ENCODE measurements at places on chromosomes 5 and 9.

GRCh38 chr5:145465474-145466263, 369.5 kb downstream of the PRELID2 start:
- H3K27me3 ChIP-seq = no peaks in the 10 kb centered on the region
- H3K4me3 ChIP-seq = no peak overlapping the region
- H3K36me3 ChIP-seq = no peaks in the 10 kb centered on the region
- DNase-seq = no peak
- no peak overlapping the region for H3K27ac ChIP-seq

DNA sequence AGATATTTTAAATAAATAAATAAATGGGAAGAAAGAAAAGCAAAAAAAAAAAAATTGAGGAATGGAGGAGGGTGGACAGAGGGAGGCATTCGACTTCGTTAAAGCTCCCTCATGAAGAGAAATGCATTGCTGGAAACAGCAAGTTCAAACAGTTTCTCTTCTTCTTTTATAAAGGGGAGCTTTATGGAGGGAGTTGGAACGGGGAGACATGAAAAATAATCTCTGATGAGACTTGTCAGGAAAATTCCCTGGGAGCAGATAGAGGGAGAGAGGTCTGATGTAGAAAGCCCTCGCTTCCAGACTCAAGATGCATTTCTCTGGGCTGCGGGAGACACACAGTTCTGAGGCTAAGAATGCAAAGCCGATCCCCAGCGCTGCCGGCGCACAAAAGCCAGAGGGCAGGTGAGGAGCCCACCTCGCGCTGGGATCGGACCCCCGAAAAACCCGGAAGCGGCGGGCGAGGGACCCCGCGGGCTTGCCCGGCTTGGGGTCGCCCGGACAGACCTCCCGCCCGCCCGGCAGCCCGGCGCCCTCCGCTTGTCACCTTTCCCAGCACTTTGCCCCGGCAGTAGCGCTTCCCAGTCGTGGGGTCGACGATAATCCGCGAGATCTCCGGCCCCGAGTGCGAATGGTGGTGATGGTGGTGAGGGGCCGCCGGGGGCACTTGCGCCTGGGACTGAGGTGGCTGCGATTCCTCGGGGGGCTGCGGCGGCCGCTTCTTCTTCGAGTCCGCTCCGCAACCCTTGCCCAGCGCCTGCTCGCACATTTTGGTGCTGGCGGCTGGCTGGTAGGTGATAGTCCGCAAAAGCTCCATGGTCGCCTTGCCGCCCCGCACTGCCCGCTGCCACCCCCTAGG, 512 bp downstream of the PLK2 start:
- peaks cover 19% of the 10 kb centered on the region for H3K4me1 ChIP-seq
- no peak overlapping the region for H3K27ac ChIP-seq
- H3K4me3 ChIP-seq = peak overlapping the region; percentile 70
- H3K27me3 ChIP-seq = peaks cover 34% of the 10 kb centered on the region
- DNase-seq = no peak

DNA sequence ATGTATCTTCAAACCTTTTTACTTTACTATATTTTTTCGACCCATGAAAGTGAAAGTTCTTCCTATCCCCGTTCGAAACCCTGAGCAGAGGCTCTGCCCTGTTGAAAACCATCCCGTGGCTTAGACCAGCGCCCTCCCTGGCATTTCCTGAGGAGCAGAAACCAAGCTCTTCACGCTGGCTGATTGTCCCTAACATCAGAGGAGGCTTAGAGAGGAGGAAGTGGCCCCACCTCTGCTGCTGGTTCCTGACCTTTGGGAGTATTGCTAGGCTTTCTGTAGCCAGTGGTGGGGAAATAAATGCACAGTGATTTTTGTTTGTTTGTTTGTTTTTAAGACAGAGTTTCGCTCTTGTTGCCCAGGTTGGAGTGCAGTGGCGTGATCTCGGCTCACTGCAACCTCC, 4.2 kb upstream of the PTGES start:
- peaks cover 24% of the 10 kb centered on the region for H3K27me3 ChIP-seq
- H3K4me1 ChIP-seq = peaks cover 11% of the 10 kb centered on the region
- no peak for DNase-seq
- no peaks in the 10 kb centered on the region for H3K36me3 ChIP-seq
- H3K4me3 ChIP-seq = no peak overlapping the region

DNA sequence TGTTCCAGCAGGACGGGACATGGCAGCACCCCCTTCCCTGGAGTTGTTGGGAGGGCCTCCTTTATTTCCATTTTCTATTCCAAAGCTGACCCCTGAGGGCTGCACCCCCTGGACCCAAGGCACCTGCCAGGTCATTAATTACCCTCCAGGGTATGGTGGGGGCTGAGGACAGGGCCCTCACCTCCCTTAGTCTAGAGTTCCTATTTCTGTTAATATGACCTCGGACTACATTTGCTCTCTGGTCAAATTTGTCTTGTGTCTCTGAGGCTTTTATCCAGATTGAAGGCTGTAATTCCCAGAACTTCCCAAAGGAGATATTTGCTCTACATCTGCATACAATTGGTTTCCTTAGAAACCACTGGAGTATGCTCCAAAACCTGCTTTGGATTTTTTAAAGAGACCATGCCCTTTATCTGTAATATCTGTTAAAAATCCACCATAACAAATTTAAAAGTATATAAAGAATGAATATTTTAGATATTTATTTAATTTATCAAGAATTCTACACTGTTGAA, 16.8 kb downstream of the PHF2 start:
- peak; percentile 34 for DNase-seq
- H3K27me3 ChIP-seq = no peaks in the 10 kb centered on the region
- H3K36me3 ChIP-seq = no peaks in the 10 kb centered on the region
- H3K4me1 ChIP-seq = peaks cover 8% of the 10 kb centered on the region
- H3K27ac ChIP-seq = no peak overlapping the region
- H3K4me3 ChIP-seq = no peak overlapping the region

- H3K4me3 ChIP-seq = no peak overlapping the region
- no peak overlapping the region for H3K27ac ChIP-seq
- no peak for DNase-seq
- no peaks in the 10 kb centered on the region for H3K4me1 ChIP-seq
- no peaks in the 10 kb centered on the region for H3K36me3 ChIP-seq
Measured at GRCh38 chr5:107090506-107090905, 580.2 kb downstream of the EFNA5 start.

DNA sequence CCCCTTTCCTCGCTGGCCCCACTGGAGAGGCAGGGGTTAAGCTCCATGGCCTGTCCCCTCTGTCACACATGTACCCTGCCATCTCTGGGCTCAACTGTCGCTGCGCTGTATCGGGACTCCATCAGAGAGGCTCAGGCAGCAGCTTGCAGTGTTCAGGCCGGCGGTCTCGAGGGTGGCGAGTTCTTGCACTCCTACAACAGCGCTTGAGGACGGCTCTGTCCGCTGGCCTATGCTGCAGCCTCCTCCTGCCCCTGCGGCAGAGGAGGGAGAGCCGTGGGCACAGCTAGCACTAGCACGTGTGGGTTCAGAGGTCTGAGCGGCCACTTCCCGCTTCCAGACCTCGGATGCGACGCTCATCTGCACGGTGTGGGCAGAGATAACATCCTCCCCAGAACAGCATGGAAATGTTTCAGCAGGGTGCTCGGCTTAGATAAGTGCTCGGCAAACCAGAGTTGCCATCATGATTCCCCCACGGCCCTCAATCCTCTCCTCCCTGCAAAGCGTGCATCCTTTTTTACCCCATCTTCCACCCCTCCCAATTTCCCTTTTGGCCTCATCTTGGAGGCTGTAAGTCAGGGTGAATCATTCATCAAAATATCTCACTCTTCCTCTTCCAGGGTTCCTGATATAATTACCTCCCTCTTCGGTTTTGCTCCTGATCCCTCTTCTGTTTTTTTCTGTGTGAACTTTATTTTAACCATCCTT, 41.9 kb upstream of the FUBP3 start:
- no peaks in the 10 kb centered on the region for H3K36me3 ChIP-seq
- DNase-seq = no peak
- H3K4me1 ChIP-seq = peaks cover 11% of the 10 kb centered on the region
- H3K4me3 ChIP-seq = no peak overlapping the region
- no peak overlapping the region for H3K27ac ChIP-seq
- H3K27me3 ChIP-seq = peaks cover 65% of the 10 kb centered on the region

GRCh38 chr5:174649391-174649790, 75.0 kb upstream of the MSX2 start:
- no peak for DNase-seq
- H3K4me1 ChIP-seq = no peaks in the 10 kb centered on the region
- H3K36me3 ChIP-seq = no peaks in the 10 kb centered on the region
- no peak overlapping the region for H3K4me3 ChIP-seq

- peaks cover 11% of the 10 kb centered on the region for H3K4me1 ChIP-seq
- peak; percentile 26 for DNase-seq
- peaks cover 43% of the 10 kb centered on the region for H3K27me3 ChIP-seq
Measured at GRCh38 chr9:89920951-89921350, 316.1 kb downstream of the GADD45G start.

DNA sequence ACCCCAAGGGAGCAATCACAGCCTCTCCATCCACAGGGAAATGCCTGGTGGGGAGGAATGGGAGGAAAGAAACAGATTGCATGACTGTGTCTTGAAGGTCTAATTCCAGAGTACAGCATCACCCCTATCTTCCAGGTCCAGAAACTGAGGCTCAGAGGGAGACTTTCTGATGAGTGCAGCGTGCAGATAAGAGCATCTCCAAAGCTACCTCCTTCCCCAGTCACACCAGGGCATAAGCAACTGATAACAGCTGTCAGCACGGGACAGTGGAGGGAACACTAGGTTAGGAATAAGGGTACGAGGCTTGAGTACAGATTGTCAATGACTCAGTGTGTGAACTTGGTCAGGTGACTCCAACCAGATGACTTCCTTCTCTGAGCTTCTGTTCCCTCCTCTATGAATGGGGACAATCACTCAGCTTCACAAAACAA, 126.9 kb downstream of the KCNIP1 start:
- H3K4me1 ChIP-seq = peaks cover 8% of the 10 kb centered on the region
- no peaks in the 10 kb centered on the region for H3K36me3 ChIP-seq
- DNase-seq = no peak
- H3K27ac ChIP-seq = no peak overlapping the region

GRCh38 chr5:118981783-118982182, 6.6 kb downstream of the DTWD2 start:
- H3K4me1 ChIP-seq = no peaks in the 10 kb centered on the region
- no peaks in the 10 kb centered on the region for H3K27me3 ChIP-seq
- H3K27ac ChIP-seq = no peak overlapping the region
- H3K36me3 ChIP-seq = no peaks in the 10 kb centered on the region

DNA sequence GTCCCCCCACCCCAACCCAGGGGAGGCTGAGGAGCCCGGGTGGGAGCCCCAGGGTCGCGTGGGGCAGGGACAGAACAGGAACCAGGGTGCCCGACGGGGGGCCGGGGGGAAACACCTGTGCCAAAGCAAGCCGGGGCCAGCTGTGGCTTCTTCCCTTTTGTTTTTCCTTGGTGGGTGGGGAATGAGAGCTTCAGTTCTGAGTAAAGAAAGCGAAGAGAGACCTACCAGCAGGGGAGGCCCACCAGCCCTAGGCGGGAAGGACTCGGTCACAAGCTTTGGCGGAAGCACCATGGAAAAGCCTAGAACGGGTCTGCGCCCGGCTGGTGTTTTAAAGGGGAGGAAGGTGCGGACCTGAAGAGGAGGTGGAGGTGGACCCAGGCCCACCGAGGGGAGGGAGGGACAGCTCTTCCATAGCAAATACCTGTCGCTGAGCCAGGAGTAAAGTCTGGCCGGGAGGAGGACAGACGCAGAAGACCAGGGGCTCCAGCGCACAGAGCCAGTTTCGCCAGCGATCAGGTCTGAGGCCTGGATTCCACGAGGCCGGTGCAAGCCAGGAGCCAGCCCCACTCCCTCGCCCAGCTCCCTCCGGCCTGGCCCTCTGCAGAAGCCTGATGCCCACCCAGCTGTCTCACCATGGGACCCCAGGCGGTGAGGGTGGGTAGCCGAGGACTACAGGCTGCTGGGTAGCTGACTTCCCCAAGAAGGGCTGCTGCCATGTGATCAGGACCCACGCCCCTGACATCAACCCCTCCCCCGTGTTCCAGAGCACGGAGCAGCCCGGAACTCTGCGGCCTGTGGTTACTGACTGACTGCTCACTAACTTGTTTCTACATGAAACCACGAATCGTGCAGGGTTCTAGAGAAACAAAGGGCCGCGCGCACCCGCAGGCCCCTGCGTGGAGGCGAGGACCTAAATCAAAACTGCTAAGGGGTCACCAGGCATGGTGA, 849 bp upstream of the MGAT1 start:
- peak; percentile 97 for DNase-seq
- H3K27me3 ChIP-seq = no peaks in the 10 kb centered on the region
- peak overlapping the region; percentile 100 for H3K27ac ChIP-seq
- H3K4me3 ChIP-seq = peak overlapping the region; percentile 78
- peaks cover 61% of the 10 kb centered on the region for H3K36me3 ChIP-seq

DNA sequence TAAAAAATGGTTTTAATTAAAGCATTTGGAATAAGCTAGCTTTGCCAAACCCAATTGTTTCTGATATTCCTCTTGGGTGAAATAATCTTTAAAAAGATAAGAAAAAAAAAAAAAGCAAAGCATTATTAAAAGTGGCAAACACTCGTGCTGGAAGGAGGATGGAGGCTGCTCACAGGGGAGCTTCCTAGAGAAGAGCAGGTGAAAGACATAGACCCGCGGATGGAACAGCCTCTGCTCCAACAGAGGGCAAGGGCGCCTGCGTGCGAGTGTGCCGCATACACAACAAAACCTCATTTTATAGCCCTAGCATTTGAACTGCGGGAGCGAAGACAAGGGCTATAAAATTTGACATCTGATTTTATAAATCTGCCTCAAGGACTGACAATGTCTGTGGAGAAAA, 33.4 kb upstream of the SLC25A51 start:
- H3K27ac ChIP-seq = no peak overlapping the region
- no peaks in the 10 kb centered on the region for H3K36me3 ChIP-seq
- no peaks in the 10 kb centered on the region for H3K4me1 ChIP-seq
- no peaks in the 10 kb centered on the region for H3K27me3 ChIP-seq
- no peak for DNase-seq
- no peak overlapping the region for H3K4me3 ChIP-seq

DNA sequence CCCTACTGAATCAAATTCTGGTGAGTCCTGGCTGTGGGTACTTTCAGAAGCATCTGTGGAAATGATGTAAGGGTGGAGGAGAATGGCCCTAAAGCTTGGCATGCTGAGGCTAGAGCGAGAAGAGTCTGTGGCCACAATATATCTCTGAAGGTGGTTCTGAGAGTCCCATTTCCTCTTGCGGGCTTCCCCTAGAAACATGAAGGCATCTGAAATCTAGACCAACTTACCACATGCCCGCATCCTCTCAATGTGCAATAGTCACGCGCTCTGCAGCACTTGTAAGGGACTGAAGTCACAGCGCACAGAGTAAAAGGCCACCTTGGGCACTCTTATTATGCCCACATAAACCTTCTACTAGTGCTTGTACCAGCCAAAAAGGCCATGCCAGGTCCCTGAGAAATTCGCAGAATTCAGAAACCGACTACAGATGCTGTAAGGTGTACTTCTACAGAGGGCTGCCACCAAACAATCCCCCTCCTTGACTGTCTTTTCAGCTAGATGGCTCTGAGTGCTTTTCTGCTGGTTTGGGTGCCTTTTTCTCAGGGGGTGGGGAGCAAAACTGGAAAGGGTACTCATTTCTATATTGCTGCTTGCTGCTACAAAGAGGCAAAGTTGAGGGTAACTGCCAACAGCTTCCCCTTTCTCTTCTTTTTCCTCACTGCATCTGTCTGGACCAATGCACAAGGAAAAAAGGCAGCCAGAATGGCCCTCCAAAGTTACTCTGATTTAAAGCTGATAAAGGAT, 107.3 kb downstream of the ZDHHC21 start:
- H3K36me3 ChIP-seq = peaks cover 12% of the 10 kb centered on the region
- H3K4me3 ChIP-seq = no peak overlapping the region
- H3K27me3 ChIP-seq = peaks cover 38% of the 10 kb centered on the region
- no peak overlapping the region for H3K27ac ChIP-seq

- DNase-seq = no peak
- H3K4me1 ChIP-seq = no peaks in the 10 kb centered on the region
- H3K4me3 ChIP-seq = no peak overlapping the region
- H3K36me3 ChIP-seq = no peaks in the 10 kb centered on the region
- no peak overlapping the region for H3K27ac ChIP-seq
Measured at GRCh38 chr5:72041654-72042053, 65.6 kb upstream of the MAP1B start.

- DNase-seq = no peak
- no peak overlapping the region for H3K27ac ChIP-seq
- no peak overlapping the region for H3K4me3 ChIP-seq
Measured at GRCh38 chr9:75111019-75111622, 22.8 kb downstream of the OSTF1 start.
